Calu3 (cell line): ENCODE measurements at places on chromosomes 16 and 17. TPM values are rescaled to one million over a fixed set of nuclear protein-coding genes. Genes with fewer than 3 reads are reported as not detected.

DOC2B gene
- total RNA-seq: 0.24 TPM in 1 of 2 replicates, not detected in the other

LPCAT2 gene
- 3.9 and 10.0 TPM in 2 replicates for total RNA-seq

GINS2 gene
- 19.7 and 25.2 TPM in 2 replicates for total RNA-seq

GRCh38 chr17:66255112-66255511 lies 25.9 kb upstream of the APOH start:
- peak; percentile 39 for DNase-seq

- no peak for DNase-seq
Observed at GRCh38 chr16:27129401-27129800, 62.7 kb downstream of the C16orf82 start.

- DNase-seq: no peak
Observed at GRCh38 chr17:57419940-57420550, 163.7 kb downstream of the MSI2 start.

DNA sequence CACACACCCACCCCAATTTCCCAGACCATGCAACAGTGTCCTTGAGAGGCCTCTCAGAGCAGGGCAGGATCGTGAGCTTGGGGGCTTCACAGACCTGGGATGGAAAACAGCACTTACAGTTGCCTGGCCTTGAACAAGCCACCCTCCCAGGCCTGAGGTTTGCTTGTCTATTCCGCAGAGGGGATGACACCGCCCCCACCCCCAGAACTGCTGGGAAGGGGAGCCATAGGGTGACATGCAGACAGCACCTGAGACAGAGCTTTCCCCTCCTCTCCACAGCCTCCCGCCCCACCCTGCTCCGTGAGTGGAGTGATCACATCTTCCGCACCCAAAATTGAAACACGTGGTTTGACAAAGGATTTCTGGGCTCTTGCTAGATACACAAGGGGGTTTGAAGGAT lies 131.5 kb upstream of the TNRC6C start:
- DNase-seq: no peak

DNA sequence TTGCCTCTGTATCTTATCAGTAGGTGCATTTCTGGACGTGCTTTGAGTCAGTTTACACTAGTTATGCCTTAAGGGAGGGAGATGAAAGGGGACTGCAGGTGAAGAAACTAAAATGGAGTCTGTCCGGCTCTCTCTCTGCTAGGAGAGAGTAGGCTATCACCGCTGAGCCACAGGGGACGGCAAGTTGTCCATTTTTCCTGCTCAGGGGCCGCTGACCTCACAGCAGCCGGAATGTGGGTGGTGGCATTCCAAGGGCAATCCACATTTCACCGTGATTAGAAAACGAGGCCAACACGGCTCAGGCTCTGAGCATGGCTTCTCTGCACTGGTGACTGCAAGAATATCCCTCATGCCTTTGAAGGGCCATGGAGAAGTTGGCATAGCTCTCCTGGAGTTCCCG lies 19.0 kb upstream of the KLHDC4 start:
- no peak for DNase-seq

TNFRSF13B gene
- not detected in 2 replicates for total RNA-seq

- DNase-seq: no peak
Observed at GRCh38 chr16:4410335-4411075, 5.9 kb downstream of the CORO7 start.

DNA sequence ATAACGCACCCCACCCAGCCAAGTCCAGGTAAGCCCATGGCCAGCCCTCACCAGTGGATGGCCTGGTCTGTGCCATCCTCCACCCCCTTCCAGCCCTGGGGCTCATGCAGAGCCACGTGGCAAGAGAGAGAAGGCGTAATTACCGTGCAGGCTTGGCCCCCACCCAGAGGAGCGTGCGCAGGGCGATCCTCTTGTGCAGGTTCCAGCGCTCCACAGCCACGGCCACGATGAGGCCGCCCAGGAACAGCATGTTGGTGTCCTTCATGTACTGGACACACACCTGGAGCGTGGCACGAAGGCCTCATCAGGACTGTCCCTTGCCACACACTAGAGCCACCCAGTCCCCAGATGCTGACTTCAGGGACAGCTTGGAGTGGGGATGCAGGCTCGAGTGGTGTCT lies 6.7 kb downstream of the SLC13A5 start:
- DNase-seq: no peak

DNA sequence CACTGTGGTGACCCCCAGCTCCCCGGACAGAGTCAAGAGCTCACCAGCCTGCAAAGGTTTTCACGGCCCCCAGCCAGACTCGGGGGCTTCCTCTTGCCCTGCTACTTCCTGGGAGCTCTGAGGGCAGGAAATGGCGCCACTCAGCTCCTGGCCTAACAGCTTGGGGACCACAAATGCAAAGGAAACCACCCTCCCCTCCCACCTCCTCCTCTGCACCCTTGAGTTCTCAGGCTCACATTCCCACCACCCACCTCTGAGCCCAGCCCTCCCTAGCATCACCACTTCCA lies 375 bp upstream of the SPN start:
- no peak for DNase-seq

DNA sequence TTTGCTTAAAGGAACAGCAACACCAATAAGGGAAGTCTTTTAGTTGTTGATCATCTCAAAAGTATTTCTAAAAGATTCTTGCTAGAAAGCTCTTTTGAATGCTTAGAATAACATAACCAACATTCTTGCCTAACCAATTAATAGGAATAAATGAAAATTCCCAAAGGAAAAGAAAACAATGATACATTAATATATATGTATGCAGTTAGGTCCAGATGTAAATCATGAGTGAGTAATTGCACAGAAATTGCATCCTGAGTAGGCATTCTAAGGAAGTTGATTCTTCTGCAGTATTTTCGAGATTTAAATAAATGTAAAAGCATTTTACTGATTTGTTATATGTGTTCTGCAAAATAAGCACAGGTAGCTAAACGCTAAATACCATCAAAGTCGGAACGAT lies 22.1 kb downstream of the COX10 start:
- no peak for DNase-seq

DNA sequence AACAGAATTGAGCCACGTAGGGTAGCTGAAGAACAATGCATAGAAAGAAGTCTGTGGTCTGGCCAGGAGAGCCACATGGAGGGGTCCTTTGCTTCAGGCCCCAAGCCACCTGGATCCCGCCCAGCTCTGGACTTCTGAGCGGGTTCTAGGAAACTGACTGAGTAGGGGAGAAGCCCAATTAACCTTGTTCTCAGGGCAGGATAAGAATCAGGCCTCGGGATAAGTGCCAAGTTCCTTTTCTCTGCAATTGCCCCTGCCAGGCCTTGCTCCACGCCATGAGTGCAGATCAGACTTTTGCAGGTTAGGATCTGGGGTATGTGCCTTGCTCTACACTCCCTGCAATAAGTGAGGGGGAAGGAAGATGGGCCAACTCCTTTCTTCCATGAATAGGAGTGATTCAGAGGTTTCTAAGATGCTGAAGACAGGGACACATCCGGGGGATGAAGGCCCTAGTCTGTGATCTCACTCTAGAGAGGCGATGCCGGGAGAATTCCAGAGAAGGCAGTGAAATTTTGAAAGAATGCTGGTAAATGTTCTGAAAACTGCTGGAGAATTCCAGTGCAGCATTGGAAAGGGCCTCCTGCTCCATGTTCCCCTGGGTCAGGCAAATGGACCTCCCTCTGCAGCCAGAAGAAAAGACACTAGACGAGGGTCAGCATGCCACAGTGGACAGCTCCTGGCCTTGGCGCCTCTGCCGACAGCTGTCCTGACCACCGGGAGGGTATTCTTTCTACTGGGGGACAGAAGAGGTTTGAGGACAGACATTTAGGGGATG lies 5.8 kb downstream of the NEUROD2 start:
- no peak for DNase-seq

DNA sequence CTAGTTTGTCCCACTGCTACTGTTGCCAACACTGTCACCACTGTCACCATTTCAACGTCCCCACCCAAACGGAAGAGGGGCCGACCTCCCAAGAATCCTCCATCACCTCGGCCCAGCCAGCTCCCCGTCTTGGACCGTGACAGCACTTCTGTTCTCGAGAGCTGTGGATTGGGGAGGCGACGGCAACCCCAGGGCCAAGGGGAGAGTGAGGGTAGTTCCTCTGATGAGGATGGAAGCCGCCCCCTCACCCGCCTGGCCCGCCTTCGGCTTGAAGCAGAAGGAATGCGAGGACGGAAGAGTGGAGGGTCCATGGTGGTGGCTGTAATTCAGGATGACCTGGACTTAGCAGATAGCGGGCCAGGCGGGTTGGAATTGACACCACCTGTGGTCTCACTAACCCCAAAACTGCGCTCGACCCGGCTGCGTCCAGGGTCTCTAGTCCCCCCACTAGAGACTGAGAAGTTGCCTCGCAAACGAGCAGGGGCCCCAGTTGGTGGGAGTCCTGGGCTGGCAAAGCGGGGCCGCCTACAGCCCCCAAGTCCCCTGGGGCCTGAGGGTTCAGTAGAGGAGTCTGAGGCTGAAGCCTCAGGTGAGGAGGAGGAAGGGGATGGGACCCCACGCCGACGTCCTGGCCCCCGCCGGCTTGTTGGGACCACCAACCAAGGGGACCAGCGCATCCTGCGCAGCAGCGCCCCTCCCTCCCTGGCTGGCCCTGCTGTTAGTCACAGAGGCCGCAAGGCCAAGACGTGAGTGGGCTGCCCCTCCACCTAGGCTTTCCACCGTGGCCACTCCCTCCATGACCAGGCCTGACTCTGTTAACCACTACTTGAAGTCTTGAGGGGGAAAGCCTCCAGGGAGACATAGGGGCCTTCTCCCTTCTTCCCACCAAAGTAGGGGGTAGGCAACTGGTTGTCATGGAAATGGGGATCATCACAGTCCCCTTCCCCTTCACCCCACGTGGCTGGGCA lies 9.0 kb upstream of the PHKG2 start:
- no peak for DNase-seq

GRCh38 chr17:18093616-18094408 lies 6.1 kb downstream of the DRG2 start:
- no peak for DNase-seq

IGFALS gene
- not detected in 2 replicates for total RNA-seq

GRCh38 chr17:19470530-19471261 lies 59.7 kb downstream of the RNF112 start:
- DNase-seq: no peak

DNA sequence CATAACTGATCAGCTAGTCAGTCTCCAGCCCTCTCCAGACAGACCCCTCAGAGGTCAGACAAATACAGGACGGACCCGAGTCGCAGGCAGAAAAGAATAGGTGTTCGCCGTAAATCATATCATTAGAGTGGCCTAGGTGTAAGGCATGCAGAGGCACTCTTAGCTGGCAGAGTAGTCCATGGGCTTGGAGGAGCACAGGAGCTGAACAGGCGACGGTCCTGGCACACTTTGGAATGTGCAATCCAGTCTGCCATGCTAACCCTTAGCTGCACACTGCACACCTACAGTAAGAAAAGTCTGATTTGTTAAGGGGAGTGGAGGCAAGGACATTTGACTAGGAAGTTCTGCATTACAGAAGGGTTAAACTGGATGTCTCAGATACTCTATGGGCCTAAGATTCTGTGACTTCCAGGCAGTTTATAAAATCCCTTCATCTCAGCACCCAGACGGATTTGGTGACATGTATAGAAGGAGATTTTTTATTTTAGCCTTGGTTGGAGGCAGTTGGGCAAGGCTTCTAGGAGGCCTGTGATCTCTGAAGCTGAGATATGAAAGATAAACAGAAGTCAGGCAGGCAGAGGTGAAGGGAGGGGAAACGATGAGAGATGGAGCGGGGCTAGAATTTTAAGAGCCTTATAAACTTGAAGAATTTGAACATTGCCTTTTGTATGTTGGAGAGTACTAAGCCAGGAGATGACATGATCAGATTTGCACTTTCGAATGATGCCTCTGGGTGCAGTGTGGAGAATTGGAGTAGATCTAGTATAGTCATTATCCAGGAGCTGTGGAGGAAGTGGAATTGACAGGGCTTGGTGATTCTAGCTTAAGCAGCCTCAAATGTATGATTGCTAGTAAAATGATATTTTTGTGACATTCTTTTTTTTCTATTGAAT lies 34.6 kb upstream of the SLC5A11 start:
- no peak for DNase-seq

BLTP2 gene
- 158 and 160 TPM in 2 replicates for total RNA-seq

GRCh38 chr16:66871840-66872239 lies 8.5 kb upstream of the PDP2 start:
- no peak for DNase-seq

CD19 gene
- total RNA-seq: not detected in 2 replicates

DNA sequence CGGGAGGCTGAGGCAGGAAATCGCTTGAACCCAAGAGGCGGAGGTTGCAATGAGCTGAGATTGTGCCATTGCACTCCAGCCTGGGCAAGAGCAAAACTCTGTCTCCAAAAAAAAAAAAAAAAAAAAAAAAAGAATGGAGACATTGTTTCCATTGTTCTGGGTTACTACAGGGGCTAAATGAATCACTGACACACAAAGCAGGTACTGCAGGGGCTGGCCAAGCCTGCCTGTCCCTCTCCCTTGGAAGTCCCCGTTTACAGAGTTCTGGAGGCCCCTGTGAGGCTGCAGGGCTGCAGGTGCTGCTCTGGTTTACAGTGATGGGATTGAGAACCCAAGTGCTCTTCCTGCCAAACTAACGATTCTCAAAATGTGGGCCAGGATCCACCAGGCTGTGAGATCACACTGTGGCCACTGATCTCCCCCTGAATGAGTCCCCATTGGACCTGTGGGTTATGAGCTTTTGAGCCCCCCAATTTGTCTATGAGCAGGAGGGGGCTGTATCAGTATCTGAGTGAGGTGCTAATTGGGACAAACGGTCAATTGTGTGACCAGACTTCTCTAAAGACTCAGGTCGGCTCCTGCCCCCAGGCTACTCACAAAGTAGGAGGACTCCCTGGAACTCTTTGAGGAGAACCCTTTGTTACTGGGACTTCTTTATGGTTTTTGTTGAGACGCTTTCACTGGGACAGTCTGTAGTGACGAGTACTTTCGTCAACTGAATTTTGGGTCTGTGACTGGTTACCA lies 39.0 kb downstream of the DNAH17 start:
- peak; percentile 70 for DNase-seq

DNA sequence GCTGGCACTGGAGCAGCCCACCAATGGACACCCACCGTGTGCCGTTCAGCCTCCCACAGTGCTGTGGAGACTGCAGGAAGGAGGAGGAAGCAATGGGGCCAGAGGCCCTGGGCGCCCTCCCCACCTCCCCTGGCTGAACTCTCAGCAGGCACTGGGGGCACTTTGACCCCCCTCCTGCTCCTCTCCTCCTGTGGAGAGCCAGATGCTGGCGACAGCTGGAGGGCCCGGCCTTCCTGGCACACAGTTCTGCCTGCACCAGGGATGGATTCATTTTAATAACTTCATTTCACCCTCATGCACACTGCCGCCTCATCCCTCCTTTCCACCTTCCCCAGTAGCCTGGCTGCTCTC lies 6.0 kb downstream of the NXPH3 start:
- DNase-seq: no peak

TMEM95 gene
- total RNA-seq: not detected in 2 replicates

DNA sequence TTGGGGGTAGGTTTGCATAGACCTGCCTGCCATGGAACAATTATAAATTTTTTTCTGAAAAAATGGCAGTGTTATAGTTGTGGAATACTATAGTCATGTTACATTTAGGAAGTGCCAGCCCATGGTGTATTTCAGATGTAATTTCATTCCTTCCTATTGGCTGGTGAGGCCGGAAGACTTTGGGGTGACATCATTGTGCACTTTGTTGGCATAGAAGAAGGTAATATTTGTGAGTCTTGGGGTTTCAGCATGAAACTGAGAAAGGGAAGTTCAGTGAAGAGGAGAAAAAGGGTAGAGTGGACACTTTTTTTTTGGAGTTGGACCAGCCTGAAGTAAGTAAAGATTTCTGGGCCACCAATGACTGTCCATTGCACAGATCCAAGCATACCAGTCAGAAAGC lies 16.0 kb upstream of the HEATR6 start:
- DNase-seq: no peak
